Activated naive CD4-positive, alpha-beta T cell treated with Interleukin-2 at 50 U/mL for 16 hours (primary cell): ENCODE measurements at places on chromosomes 1 and 21.

GRCh38 chr1:235401251-235401650, 34.0 kb downstream of the TBCE start:
- no peak for DNase-seq

- DNase-seq, result no peak
Measured at GRCh38 chr1:6969106-6969505, 183.9 kb downstream of the CAMTA1 start.

DNA sequence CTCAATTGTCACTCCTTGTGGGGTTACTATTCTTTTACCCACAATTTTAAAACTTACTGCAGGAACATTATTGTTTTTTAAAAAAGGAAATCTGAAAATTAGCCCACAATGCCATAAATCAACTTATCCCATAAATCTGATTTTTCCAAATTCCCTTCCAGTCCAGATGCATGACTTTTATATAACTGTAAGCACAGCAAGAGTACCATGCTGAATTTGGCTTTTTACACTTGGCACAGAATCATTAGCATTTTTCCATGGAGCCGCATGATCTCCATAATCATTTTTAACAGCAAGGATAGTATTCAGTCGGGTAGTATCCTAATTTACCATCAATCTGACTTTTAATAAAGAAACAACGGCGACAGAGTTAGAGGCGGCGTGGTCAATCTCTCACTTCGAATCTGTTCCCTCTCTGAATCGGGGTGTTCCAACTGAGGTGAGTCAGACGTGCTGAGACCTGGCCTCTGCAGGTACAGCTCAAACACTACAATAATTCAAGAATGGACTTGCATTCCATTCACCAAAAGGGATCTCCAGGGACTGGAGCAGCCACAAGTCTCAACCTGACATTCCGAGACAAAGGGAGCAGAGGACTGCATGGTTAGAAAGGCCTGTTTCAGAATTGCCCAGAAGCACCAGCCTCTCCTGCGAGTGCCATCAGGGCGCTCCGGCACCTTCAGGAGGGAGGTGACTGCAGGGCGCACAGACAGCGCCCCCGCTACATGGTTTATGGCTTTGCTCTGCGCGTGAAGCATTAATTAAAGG, 48.9 kb downstream of the SLC66A1 start:
- DNase-seq, result no peak

GRCh38 chr1:29963946-29964345, 727.6 kb downstream of the PTPRU start:
- no peak for DNase-seq

GRCh38 chr1:152502496-152503180, 8.0 kb upstream of the LCE5A start:
- no peak for DNase-seq

GRCh38 chr1:29358183-29358582, 121.9 kb downstream of the PTPRU start:
- no peak for DNase-seq
